Retina (tissue), 1 donor: ENCODE measurements at places on chromosomes 16 and 17.

GRCh38 chr17:68248199-68248825, 469 bp downstream of the AMZ2 start:
- no peak for DNase-seq

GRCh38 chr16:73265124-73265837, 217.4 kb upstream of the ZFHX3 start:
- no peak for DNase-seq

- DNase-seq = no peak
Measured at GRCh38 chr16:35599429-35600160, 2140.2 kb downstream of the TP53TG3F start.

GRCh38 chr16:9184354-9184690, 92.9 kb downstream of the HAPSTR1 start:
- no peak for DNase-seq

GRCh38 chr16:87263418-87264052, 53.7 kb downstream of the C16orf95 start:
- no peak for DNase-seq

DNA sequence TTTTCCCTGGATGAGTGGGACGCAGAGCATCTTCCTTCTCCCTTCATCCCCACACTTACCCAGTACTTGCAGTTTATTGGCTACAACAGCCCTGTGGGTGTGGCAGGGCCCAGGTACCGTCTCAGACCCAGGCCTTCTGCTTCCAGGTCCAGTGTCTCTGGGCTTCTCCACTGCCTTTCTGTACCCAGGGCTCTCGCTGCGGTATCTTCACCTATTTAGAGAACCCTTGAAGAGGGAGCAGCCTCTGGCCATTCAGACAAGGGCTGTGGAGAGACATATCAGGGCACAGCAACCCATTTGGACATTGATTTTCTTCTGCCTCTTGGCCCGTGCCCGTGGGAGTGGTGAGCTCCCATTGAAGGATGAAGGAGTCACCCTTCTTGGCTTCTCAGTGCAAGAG, 17.3 kb downstream of the TBX4 start:
- no peak for DNase-seq

GRCh38 chr16:85083051-85083639, 29.1 kb downstream of the CIBAR2 start:
- DNase-seq = peak; percentile 68

DNA sequence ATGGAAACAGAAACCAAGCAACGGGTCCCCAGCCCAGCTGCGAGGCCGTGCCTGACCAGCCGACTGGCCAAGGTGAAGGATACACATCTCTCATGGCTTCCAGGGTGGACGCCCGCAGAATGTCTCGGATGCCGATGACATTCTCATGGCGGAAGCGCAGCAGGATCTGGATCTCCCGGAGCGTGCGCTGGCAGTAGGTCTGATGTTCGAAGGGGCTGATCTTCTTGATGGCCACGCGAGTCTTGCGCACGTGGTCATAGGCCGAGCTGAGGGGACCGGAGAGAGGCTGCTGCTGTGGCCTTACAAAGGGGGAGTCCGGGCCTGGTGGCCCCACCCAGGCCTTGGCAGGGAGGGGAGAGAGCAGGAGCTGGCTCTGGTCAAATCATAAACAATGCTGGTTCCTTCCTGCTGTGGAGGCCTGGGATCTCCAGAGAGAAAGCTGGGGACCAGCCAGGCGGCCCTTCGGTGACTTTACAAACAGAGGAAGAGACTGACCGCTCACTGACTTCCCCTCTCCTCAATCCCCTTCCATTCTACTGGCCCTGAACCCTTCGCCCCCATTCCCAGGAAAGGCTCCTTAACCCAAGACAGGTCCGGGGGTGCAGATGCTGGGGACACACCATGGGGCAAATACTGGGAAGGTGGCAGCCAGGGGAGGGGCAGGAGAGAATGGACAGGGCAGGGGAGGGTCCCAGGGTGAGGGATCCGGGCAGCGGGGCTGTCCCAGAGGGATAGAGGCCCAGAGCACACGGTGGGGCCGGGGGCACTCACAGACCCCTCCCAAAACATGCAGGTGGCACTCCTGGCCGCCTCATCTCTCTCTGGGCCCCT, 1.1 kb downstream of the MAPK3 start:
- peak; percentile 16 for DNase-seq

DNA sequence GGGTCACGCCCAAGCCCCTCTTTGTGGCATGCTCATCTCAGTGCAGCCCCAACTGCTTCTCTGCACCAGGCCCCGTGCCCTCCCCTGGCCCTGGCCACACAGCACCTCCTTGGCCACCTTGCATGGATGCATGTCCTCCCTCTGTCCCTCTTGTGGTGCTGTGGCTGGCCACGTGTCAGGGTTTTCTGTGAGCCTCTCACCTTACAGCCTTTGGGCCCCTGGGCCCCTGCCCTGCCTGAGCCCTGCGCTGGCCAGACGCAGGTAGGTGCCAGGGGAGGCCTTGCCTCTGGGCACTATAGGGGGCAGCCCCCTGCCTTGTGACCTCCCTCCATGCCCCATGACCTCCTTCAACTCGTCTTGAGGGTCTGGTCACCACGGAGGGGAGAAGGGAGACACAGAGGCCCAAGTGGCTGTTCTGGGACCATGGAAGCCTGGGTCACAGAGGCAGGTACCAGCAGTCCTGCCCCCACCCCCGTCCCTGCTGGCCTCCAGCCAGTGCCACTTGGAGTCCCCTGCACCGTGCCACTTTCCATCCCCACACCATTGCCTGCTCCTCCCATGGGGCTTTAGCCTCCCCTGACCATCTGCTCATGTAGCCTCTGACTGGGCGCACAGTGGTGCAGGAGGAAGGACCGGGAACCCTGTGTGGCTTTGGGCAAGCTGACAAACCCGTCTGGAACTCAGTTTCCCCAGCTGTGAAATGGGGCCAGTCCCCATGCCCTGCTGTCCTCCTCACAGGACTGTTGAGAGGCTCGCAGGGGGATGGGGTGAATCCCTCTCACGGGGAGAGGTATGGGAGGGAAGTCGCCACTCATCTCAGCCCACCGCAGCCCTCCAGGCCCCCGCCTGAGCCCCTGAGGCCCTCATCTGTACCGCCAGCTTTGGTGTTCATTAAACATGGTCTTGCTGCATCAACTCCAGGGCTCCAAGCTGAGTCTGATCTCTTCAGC, 11.5 kb upstream of the ATP6V0C start:
- no peak for DNase-seq

- DNase-seq = no peak
Measured at GRCh38 chr16:55825115-55825728, 7.7 kb downstream of the CES1 start.

- no peak for DNase-seq
Measured at GRCh38 chr17:47013341-47013740, 34.3 kb upstream of the RPRML start.

DNA sequence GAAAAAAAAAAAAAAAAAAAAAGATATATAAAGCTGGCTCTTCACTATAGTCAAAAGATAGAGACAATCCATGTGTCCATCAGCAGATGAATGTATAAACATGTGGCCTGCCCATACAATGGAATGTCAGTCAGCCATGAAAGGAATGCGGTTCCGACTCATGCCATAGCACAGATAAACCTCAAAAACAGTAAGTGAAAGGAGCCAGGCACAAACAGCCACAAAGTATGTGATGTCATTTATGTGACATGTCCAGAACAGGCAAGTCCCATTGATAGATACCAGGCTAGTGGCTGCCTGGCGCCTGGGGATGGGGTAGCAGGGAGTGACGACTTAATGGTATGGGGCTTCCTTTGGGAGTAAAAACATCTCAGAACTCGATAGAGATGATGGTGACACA, 155.7 kb downstream of the CMIP start:
- peak; percentile 59 for DNase-seq

DNA sequence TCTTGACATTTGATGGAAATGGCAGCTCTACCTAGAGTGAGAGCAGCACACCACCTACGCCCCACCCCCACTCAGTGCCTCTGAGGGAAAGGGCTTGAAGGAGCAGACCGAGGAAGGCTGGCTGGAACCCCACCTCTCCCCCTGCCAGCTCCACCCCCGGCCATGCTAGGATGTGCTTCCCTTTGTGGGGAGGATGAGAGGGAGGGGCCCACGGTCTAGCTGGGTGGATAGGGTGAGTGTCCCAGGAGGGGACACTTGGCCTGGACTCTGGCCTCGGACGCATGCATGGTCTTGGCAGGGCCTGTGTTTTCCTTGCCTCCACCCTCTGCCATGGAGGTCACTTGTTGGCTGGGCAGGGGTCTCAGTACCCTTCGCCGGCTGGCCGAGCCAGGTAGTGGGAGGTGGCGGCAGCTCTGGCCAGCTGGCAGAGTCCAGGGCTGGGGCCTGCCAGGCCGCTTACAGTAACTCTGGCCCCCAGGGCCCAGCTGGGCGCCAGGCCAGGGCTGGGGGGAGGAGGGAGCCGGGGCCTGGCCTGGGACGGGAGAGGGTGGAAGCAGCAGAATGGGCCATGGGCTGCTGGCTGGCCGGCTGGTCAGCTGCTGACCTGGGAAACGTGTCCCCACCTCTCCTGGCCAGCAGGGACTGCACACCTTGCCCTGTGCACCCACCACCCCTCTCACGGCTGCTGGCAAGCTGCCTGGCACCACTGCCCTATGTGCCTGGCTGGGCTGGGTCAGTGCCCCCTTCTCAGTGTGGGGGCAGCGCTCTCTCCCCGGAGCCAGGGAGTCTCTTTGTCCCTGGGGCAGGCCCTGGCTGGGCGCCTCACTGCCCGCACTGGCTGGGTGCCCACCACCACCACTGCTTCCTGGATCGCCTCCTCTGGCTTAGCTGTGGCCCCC, 23.0 kb downstream of the RARA start:
- DNase-seq = no peak

- DNase-seq = no peak
Measured at GRCh38 chr17:82837586-82838320, 2.1 kb downstream of the ZNF750 start.

DNA sequence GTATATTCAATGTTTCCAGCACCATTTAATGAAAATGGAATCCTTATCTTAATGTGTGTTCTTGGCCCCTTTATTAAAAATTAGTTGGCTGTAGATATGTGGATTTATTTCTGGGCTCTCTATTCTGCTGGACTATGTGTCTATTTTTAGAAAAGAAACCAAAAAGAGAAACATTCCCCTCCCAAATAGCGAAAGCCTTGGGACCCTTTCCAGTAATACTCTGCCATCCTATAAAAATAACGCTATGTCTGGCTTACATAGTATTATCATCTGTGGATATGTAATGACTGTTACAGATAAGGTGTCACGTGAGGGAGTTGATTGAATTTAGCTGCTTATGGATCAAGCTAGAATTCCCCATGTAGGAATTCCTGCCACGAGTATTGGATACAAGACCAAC, 279.3 kb upstream of the KIF2B start:
- no peak for DNase-seq

- DNase-seq = no peak
Measured at GRCh38 chr17:65785109-65785508, 223.7 kb upstream of the AXIN2 start.

DNA sequence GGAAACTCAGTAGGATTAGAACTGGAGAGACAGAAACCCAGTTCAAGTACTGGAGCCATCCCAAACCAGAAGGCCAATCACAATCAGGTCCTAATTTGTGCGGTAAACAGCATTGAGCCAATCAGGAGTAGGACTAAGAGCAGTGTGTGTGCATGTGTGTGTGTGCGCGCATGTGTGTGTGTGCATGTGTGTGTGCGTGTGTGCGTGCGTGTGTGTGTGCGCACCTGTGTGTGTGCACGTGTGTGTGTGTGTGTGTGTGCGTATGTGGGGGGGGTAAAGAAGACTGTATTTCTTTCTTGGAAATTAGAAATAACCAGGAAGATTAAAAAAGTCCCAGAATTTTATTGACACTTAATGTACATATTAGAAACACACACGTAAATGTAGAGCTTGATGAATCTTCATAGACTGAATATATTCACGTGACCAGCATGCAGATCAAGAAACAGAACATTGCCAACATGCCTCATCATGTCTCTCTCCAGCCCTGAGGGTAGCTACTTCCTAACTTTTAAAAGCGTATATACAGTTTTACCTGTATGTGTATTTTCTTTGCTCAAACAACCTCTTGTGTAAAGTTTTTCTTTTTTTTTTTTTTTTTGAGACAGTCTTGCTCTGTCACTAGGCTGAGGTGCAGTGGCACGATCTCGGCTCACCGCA, 919 bp upstream of the DHRS7C start:
- DNase-seq = no peak
